ENCODE measurements at places on chromosomes 6 and 20.

DNA sequence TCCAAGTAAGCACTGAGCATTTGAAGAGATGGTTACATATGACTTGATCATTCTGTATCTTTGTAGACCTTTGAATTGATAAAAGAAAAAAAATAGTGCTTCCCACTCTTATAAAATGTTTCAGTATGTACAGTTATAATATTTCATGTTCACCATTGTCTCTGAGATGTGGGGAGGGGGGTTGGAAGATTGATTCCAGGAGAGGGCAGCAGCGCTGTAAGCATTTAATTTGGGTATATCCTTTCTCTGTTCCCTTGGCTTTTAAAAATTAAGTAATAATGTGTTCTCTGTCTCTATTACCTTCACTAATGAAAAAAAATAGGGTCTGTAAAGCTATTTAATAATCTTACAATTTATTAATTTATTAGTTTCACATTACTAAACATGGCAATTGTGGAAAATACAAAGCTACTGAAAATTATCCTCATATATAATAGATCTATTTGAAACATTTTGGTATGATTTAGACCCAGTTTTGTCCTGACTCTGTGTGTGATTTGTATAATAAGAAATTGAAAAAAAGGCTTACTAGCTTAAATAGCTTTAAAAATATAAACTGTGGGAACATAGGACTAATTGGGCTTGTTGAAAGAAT, 341.2 kb downstream of the CDKAL1 start:
- no peak for DNase-seq

- no peak for DNase-seq
These were observed 69.6 kb downstream of the SSR1 start for GRCh38 chr6:7243179-7243981.

DNA sequence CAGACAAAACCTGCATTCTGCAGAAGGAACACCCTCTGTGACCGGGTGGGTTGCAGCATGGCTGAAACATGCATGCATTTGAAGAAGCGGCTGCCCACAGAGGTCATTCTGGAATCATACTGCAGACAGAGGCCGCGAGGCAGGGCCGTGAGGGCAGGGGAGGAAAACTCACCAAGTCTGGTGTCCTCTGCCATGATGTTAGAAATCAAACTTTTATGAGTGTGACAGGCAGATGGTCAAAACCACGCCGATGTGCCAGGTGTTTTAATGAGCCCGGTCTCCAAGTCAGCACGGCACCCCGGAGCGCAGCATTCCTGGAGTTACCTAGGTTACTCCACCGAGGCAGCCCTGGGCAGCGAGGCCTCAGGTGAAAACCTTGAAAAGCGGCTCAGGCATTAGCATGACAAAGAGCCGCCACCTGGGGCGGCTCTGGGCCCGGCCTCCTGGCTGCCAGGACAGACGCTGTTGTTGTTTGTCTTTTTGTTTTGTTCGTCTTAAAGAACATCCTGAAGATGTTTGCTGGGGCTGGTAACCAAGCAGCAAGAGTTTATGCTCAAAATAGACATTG, 255.6 kb downstream of the ERMARD start:
- no peak for DNase-seq

DNA sequence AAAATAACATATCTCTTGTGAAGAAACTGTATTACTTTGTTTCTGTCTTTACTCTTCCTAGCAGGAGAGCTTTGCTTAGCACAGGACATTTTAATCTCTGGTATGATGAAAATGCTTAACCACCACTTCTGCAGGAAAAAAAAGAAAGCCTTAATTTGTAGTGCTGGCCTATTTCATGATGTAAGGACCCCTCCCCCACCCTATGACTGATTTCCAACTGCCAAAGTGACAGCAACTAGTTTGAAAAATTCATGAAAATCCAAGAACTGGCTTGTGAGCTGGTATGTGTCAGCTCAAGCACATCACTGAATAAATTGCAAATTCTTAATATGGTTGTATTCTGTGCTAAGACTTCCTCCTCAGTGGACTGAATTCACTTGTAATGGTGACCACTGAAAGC, 125.3 kb downstream of the REV3L start:
- no peak for DNase-seq

DNA sequence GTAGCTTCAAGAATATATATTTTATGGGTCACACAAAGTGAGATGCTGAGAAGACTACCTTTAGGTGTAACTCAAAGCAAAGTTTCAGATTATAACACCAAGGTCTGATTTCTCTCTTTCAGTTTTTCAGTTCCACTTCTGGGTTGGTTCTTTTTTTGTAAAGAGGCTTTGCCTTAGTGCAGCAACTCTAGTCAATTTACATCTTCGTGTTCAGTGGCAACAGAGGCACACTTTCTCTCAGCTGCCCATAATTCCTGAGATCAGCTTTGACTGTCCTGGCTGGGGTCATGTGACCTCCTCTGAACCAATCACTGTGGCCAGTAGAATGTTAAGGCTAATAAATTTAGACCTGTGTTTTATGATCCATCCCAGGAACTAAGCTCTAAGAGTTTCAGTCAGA, 120.2 kb downstream of the TINAG start:
- DNase-seq = no peak

GRCh38 chr20:56922497-56922896, 293.4 kb downstream of the TFAP2C start:
- no peak for DNase-seq

GRCh38 chr6:115618256-115618655, 442.4 kb downstream of the FRK start:
- no peak for DNase-seq

GRCh38 chr6:142846459-142846831, 98.5 kb downstream of the HIVEP2 start:
- DNase-seq = no peak

DNA sequence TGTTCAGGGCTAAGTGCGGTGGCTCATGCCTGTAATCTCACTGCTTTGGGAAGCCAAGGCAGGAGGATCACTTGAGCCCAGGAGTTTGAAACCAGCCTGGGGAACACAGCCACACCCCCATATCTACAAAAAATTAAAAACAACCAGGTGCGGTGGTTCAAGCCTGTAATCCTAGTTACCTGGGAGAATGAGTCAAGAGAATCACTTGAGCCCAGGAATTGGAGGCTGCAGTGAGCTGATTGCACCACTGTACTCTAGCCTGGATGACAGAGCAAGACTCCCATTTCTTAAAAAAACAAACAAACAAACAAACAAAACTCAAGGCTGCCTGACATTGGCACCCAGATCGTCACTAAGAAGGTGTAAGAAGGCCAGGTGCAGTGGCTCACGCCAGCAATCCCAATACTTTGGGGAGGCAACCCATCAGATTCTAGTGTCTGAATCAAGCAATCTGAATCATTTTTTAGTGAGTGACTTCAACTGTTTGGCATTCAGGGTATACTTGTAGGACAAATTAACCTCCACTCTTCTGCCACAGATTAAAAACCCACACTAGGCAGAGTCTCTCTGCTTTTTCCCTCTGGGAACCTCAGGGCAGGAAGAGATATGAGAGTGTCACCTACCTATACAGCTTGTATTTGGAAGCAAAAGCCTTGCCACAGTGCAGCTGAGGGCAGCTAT, 6.1 kb downstream of the PLAGL2 start:
- no peak for DNase-seq

DNA sequence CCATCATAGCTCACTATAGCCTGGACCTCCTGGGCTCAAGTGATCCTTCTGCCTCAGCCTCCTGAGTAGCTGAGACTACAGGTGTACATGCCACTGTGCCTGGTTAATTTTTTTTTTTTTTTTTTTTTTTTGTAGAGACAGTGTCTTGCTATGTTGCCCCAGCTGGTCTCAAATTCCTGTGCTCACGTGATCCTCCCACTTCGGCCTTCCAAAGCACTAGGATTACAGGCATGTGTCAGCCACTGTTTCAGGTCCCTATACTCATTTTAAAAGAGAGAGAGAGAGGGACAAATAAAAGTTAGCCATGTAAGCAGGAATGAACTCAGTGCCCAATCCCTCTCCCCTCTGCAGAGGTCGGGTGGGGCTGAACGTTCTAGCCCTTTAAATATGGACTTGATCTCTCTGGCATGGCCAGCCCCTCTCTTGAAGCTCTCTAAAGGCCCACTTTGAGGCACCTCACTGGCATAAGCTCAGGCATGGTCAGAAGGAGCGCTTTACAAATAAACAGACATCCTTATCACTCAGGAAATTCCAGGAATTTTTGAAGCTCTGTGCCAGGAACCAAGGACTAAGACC, 9.0 kb upstream of the SERPINB1 start:
- DNase-seq = no peak

DNA sequence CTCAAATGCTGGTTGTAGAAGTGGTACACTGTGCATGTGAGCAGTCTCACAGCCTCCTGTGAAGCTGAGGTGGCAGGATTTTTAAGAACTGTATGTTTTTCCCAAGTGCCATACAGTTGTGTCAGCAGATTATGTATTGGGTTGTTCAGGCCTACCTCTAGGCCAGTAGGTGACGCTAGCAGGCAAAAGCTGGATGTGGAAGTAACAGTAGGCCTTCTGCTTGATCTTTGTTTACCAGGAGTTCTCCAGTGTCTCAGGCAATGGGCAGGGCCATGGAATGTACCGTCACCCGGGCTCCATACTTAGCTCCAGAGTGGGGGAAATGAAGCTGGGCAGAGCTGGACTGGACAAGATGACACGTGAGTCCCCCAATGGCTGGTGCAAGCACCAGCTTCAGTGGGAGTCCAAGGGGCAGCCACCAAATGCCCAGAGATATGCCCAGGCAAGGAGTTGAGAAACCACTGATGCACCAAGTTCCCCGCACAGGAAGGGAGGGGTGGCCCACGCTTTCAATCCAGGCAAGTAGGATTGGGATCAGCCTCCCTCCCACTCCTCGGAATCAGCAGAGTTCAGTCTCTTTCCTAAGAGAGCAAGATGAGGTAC, 289.7 kb downstream of the HTR1B start:
- no peak for DNase-seq
